ENCODE measurements at places on chromosomes 7 and 10.

GRCh38 chr7:99028261-99028973, 115.5 kb downstream of the SMURF1 start:
- DNase-seq, result no peak

- no peak for DNase-seq
These were observed 18.4 kb upstream of the MET start for GRCh38 chr7:116653646-116654045.

- DNase-seq, result no peak
These were observed 216.5 kb upstream of the SEMA3C start for GRCh38 chr7:81135324-81135723.

DNA sequence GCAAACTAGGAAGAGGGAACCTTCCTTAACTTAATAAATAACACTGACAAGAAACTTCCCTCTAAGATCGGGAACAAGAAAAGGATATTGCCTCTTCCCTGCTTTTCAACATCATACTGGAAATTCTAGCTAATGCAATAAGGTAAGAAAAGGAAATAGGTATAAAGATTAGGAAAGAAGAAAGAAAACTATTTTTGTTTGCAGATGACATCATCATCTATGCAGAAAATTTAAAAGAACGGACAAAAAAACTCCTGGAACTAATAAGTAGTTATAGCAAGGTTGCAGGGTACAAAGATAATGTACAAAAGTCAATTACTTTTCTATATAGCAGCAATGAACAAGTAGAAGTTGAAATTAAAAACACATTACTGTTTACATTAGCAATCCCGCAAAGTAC, 164.8 kb downstream of the WDR11 start:
- DNase-seq, result no peak

DNA sequence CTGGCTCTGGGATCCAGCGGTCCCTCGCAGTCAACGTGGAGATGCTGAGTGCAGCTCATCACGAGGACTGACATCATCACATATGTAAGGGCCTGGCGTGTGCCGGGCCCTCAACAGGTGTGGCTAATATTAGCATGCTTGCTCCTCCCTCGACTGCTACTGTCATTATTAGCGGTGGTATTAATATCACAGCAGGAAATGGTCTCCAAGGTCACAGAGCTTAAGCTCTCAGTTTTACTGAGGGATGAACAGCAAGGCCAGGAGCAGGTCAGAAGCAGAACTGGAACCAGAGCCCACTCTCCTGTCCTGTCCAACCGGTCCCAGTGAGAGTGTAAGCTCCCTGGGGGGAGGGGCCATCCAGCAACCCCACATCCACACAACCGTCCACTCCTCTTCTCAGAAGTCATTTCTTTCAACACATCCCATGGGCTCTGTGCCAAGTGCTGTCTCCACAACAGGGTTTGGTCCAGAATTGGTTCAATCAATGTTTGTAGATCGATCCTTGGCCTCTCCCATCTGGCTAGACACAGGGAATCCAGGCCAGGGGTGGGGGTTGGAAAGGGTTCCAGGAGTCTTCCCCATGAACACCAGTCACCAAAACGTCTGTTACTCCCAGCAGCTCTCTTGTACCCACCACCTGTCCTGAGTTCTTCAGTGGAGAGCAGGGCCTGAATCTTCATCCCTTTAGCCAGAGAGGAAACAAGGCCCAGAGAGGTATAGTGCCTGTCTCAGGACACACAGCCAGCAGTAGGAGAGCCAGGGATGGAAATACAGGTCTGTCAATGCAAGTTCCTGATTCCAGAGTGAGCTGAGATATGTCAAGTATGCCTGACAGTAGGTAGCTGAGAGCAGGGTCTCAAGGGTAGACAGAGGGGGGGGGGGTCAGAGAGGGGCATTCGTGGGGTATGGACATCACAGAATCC, 45.3 kb upstream of the ZMIZ1 start:
- DNase-seq, result no peak

GRCh38 chr10:106694696-106695095, 469.8 kb downstream of the SORCS1 start:
- DNase-seq, result no peak

DNA sequence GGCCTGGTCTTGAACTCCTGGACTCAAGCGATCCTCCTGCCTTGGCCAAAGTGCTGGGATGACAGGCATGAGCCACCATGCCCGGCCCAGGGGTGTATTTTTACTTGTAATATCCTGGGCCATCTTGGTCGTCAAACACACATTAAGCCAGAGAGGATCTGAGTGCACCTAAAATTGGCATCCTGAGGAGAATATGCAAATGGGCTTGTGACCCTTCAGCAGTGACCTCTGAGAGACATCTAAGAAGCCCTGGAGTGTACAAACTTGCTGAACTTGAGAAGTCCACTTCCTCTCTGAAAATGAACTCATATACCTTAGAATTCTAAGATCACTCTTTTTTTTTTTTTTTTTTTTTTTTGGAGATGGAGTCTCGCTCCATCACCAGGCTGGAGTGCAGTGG, 372.0 kb upstream of the C7orf33 start:
- no peak for DNase-seq

- no peak for DNase-seq
These were observed 119.2 kb downstream of the KCNMA1 start for GRCh38 chr10:77518241-77518909.

DNA sequence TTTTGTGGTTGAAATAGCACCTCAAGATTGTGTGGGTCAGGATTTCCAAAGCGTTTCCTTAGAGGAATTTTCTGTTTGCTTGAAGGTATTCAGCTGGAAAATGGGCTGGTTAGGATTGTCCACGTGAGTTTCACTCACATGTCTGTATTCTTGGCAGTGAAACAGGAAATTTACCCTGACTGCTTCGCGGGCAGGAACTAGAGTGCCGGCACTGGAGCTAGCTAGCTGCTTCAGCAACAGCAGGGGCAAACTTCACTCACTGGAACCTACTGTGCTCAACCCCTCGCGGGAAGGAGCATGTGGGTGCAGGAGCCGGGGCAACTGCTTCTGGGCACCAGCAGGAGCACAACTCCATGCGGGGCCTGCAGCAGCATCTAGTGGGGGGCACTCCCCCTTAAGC, 38.0 kb upstream of the RTKN2 start:
- no peak for DNase-seq

DNA sequence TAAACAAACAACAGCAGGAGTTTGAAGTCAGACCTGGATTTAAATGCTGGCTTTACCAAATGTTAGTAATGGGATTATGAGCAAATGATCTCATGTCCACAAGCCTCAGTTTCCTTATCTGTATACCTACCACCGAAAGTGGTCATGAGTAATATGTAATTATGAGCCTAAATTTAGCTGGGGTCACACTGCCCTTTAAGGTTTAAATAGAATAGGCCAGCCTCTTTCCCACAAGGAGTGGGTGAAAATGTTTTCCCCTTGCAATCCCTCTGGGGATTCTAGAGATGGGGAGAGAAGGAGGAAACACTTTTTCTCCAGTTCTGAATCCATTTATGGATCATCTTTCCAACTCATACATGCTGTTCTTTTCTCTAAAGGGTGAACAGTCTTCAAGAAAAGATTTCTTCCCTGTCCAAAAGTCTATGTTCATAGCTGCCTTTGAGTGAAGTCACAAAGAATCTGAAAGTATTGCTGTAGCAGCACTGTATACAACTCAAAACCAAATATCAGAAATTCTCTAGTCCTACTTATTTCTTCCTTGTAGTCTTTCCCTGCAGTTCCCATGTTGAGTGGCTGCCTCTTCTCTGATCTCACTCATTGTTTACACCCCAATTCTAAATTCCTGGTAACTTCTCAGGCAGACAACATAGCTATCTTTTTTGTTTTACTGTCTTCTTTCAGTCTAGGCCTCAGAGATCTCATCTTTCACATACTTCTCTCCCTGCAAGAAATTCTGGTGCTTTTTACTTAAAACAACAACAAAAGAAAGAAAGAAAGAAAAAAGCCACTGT, 7.4 kb upstream of the TSPAN12 start:
- no peak for DNase-seq

- DNase-seq, result peak; percentile 89
These were observed 64.1 kb downstream of the CAV1 start for GRCh38 chr7:116588641-116589594.

DNA sequence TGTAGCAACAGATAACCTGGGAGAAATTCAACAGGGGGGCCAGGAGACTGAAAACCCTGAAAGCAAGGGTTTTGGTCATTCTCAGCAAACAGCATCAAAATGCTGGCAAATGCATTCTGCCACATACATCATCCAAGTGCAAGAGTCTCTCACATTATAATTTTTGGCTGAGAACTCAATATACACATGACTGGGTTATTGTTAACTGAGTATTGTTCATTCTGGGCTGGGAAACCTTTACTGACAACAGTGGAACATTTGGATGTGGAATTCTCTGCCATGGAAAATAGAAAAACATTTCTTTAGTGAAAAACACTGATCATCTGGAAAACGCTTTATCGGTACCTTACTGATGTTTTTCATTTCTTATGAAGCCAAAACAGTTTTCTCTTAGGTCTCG, 73.1 kb upstream of the MET start:
- DNase-seq, result no peak

GRCh38 chr10:59279991-59280505, 82.3 kb downstream of the FAM13C start:
- no peak for DNase-seq

DNA sequence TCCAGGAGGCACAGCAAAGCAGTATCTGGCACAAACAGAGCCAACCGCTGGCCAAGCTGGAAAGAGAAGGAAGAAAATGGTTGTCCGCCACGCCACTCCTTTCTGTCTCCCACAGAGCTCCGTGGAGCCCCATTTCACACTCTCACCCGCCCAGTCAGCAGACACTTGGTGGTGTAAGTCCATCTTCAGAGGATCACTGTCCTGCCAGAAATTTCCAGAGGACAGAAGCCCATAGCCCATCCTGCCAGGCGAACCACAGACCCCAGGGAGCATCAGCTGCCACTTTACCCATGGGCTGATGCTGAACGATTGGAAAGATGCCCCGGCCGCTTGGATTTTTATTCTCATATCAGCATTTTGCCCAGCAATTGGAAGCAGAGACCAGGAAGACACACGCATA, 144.7 kb upstream of the LYZL2 start:
- no peak for DNase-seq

DNA sequence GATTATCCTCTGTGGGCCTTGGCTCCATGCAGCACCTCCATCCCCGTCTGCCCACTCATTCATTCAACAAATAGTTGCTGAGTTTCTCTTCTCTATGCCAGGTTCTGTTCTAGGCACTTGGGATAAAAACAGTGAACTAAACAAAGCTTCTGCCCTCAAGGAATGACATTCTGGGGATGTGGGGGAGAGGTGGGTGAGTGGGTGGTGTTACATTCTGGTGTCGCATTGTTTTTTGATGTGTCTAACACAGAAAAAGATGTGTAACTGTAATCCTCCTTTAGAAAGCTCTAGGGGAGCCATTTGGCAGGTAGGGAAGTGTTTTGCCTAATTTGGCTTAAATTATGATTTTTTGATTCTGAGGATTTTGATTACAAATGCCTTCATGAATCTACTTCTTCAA, 21.4 kb downstream of the AUTS2 start:
- DNase-seq, result no peak

DNA sequence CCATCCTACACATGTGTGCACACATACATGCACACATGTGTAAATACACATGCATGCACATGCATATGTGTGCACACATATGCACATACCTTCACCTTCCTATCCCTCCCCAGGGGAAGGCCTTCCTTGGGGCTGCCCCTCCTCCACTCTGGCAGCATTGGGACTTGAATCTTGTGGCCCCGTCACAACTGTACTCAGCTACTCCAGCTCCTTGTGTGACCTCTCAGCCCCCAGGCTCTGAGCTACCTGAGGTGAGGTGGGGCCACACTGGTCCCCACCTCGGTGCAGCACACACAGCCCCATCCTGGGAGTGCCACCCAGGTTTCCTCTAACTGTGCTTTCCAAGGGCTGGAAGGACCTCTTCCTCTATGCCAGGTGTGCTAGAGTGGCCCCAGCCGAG, 116.0 kb downstream of the LHPP start:
- no peak for DNase-seq

- no peak for DNase-seq
These were observed 235.7 kb downstream of the PRPF18 start for GRCh38 chr10:13822490-13822889.

DNA sequence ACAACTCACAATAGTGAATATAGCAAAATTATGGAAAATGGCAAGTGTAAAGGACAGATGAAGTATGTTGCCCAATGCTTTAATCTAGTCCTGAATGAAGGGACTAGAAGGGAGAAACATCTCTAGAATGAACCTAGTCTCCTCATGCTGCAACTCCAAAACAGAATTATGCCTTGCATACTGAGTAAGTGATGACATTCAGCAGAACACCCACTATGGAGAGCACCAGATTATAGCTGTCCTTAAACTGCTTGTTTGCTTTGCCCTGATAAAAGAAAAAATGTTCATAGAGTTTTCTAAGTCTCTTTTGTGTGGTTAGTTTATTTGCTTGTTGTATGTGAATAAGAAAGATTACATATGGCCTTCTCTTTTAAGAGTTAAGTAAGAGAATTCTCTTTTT, 7.8 kb upstream of the HGF start:
- no peak for DNase-seq

GRCh38 chr7:143069912-143070500, 17.9 kb downstream of the OR6V1 start:
- DNase-seq, result peak; percentile 21

DNA sequence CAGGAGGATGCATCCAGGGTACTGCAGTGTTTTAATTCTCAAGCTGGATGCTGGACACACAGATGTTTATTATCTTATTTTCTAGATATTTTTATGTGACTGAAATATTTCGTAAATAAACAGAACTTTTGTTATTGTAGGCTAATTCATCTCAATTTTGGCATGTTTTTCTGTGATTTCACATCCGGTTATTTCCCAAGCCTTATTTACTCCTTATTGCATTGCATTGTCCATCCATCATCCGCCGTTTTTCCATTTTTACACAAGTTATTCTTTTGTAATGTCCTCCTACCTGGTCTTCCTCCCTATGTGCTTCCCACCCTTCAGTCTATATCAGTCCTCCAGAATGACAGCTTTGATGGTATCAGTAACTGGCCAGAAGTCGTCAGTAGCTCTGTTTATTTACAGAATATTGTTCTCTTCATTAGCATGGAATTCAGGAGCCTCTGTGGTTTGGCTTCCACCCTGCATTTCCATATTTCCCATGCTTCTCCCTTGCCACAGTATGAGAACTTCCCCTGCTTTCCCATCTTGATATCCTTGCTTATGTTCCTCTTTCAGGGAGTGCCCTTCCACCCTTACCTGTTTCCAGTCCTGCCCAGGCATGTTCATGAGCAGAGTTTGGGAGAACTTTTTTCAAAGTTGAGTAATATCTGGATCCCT, 16.1 kb downstream of the GNAI1 start:
- DNase-seq, result peak; percentile 39

- DNase-seq, result no peak
These were observed 25.2 kb downstream of the ADAP1 start for GRCh38 chr7:929311-929711.
